ENCODE measurements at places on chromosomes 2 and 18.

- no peak for DNase-seq
These were observed 61.9 kb upstream of the PPP1CB start for GRCh38 chr2:28689771-28690170.

- DNase-seq: peak; percentile 43
These were observed at the start of gene ABHD1 for GRCh38 chr2:27123302-27124150. Gene ABHD1, plus strand, starts transcription at chr2:27123815. Its CDS starts 134 bp downstream, at chr2:27123949.

DNA sequence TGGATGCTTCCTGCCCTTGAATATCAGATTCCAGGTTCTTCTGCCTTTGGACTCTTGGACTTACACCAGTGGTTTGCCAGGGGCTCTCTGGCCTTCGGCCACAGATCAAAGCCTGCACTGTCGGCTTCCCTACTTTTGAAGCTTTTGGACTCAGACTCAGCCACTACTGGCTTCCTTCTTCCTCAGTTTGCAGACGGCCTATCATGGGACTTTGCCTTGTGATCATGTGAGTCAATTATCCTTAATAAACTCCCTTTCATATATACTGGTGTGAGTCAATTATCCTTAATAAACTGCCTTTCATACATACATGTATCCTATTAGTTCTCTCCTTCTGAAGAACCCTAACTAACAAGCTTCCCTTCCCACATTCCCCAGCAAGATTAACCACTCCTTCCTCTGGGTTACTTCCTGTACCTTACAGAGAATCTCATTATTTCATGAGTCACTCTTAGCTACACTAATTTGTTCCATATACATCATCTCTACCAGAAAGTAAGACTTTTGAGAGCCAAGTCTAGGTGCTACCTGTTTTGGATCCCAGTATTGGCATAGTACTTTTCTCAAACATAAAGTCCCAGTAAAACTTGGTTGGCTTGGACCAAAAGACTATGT lies 31.3 kb upstream of the LRATD1 start:
- no peak for DNase-seq

DNA sequence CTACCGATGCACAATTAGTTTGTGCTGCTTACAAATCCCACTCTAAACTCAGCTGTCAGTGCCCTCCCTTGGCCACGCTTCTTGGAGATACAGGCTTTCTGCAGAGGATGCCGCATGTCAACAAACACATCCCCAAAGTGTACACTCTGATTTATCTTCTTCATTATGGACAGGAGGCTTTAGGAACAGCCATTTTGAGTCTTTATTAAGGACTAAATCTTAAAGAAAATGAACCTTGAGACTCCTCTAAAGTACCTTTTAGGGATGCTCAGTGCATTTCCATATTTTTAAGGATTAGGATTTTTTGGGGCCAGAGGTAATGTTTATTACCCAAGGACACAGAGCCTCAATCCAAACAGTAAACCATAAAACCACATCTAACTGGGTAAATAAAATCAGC lies 6.0 kb downstream of the EDAR start:
- no peak for DNase-seq

DNA sequence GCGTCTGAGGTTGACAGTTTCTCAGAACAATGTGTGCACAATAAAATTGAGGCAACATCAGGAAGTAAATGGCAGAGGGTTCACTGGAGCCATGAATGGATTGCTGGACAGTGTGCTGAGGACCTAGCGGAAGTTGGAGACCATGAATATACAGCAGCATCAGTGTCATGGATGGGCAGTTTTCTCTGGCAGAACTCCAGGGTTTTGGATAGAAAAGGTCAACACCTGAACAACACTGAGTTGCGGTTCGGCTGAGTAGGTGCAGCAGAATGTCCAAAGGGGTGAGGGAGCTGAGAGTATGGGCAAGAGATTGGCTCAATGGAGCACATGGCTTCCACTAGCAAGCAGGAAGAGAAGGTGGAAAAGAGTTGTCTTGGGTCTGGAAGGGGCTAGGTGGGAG lies 73.7 kb downstream of the DNER start:
- no peak for DNase-seq

DNA sequence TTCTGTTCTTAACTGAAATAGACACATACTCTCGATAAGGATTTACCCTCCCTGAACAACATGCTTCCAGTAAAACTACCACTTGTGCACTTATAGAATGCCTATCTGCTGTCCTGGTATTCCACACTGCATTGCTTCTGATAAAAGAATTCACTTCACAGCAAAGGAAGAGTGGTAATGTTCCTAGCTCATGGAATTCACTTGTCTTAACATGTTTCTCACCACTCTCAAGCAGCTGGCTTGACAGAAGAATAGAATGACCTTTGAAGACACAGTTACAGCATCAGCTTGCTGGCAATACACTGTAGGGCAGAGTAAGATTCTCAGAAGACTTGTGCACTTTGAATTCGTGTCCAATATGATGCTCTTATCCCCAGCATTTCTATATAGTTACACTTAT lies 524.1 kb upstream of the CNTNAP5 start:
- DNase-seq: no peak
